Dorsolateral prefrontal cortex (tissue), 122 donors: ENCODE measurements at places on chromosomes 12 and 14.

- DNase-seq, result no peak
These were observed 117.6 kb downstream of the CMAS start for GRCh38 chr12:22163594-22163993.

- no peak for DNase-seq
These were observed 10.7 kb downstream of the TRMT5 start for GRCh38 chr14:60970146-60970545.

- no peak for DNase-seq
These were observed 290.6 kb upstream of the OR4E1 start for GRCh38 chr14:21964180-21964579.

GRCh38 chr12:68805592-68806120, 2.3 kb upstream of the MDM2 start:
- DNase-seq, result no peak

DNA sequence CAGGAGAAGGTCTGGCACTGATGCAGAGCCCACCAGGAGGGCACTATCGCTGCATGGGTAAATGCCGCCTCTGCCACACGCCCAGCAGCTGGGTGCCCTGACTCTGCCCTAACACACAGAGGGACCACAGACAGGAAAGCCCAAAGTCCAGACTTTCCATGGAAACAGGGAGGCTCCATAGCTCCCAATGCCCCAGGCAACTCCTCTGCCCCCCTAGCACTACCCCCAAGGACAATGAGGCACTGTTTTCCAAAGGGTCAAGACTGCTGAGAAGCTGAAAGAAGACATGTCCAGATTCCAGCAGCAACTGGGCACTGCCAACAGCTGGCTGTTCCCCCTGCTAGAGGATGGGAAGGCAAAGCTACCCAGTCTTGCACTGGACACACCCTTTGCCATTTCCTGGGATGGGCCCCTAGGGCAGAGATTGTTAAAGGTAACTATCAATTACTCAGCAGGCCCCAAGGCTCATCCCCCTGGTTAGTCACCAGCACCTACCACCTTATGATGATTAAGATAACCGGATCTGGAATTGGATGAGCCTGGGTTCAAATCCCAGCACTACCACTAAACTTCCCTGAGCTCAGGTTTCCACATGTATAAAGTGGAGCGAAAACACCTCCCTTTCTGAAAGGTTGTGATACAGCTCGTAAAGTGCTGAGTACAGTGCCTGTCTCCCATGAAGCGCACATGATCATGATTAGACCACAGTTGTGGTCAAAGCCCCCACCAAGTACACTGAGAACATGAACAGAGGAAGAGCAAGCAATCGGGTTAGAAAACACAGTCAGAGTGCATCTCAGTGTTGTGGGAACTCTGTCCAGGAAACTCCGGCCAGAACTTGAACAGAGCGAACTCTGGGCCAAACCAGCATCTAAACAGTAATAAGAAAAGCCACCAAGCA, 3.3 kb downstream of the PXN start:
- DNase-seq, result no peak

- DNase-seq, result no peak
These were observed 694.0 kb upstream of the USP15 start for GRCh38 chr12:61566183-61566582.

- DNase-seq, result no peak
These were observed 81.9 kb downstream of the ESRRB start for GRCh38 chr14:76457841-76458240.

DNA sequence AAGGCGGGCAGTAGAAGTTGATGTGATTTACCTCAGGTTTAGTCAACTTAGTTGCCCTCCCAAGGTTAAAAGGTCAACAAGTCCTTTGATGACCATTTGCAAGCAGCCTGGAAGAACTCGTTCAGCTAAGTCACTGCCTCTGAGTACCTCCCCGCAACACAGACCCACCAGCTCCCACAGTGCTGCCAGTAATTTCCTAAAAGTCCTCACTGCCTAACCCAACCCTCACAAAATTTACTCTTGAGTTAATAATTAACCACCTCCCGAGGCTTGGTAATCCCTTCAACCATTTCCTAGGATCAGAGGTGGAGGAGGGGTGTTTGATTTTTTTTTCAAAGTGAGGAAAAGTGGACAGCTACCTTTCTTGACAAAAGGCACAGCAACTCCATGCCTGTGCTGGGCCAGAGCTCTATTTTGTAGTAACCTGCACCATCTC, 55.8 kb downstream of the MAP3K9 start:
- no peak for DNase-seq

DNA sequence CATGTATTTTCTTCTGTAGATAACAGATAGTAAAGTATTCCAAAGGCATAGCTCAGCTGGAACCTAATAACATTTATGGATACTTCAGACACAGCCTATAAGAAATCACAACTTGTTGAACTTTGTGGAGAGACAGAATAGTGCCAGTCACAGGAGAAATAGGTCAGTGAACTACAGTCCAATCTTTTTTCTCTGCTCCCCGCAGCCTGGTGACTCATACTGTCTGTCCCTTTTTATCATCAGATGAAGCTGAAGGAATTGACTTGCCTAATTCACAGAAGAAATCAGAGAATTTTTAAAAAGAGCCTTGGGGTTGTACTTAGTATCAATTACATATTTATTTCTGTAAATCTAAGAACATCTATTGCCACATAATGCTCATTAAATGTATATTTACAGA, 222.3 kb downstream of the ALG10 start:
- DNase-seq, result no peak

GRCh38 chr14:43258396-43258795, 1248.7 kb downstream of the FSCB start:
- no peak for DNase-seq

DNA sequence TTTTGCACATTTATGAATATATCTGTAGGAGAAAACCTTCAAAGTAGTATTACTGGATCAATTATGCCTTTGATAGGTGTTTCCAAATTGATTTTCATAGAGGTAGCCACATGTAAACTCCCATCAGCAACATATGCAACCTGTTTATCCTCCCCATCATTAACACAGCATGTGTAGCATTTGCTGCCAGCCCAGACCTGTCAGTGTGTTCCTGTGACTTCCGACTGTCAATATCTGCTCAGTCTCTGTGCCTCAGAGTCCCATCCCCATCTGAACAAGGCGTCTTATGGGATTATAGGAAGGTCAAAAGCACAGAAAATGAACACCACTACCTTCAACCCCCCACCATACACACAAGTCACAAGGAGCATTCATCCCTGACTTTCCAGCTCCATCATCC, 9.5 kb upstream of the CAPRIN2 start:
- no peak for DNase-seq

DNA sequence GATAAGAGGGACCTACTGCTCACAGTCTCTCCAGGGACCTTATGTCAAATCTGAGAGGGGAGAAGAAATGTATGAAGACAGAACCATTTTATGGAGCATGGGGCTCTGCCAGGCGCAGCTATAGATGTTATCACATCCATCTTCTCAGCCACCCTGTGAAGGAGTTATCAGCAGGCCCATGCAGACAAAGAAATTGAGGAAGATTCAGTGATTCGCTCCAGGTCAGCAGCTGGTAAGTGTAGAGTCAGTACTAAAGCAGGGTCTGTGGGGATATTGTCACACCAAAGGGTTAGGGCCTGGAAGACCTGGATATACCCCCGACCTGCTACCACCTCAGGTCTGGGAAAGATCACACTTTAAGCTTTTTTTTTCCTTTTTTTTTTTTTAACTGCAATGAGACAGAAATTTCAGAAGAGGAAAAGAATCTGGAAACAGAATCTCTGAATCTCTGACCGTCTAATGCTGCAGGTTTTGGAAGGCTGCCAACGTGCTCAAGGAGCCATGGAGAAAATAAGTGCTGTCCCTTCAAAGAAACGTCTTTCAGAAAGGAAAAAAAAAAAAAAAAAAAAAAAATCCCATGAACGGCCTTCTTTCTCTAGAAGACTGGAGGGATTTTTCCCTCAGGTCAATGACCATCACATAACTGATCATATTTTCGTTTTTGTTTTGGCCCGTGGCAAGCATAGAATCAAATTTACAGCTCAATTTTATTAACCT, 73.3 kb upstream of the PLEKHG7 start:
- DNase-seq, result no peak

DNA sequence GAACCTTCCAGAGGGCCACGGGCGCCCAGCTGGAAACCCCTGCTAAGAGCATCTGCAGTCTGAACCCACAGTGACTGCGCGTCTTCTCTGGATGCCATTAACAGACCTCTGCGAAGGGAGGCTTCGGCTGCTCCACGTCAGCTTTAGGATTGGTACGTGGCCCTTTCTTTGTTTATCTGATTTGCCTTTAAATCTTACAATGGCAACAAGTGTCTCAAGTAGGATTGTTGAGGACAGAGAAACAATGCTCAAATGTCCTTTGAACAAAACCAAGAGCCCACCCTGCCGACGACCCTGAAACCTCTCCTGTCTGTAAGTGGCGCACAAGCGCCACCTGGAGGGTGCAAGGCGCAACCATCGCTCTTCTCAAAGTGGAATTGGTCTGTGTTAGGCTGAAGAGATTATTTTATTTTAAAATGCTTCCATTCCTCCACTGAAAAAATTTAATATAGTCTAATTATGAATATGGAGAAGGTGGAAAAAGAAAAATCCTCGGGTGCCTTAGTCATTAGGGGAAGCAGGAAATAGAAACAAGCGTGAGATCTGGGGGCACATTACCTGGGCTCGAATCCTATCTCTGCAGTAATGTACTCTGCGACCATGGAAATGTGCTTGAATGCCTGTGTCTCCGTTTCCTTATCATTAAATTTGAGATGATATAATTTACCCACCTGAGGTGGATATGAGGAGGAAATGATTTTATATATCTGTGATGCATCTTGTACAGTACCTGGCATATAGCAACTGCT, 82.6 kb upstream of the PTPRB start:
- peak; percentile 45 for DNase-seq

- DNase-seq, result no peak
These were observed 41.9 kb downstream of the SLC6A12 start for GRCh38 chr12:171743-172676.

GRCh38 chr14:76564471-76565422, 188.8 kb downstream of the ESRRB start:
- no peak for DNase-seq

- DNase-seq, result no peak
These were observed 39.5 kb upstream of the DUSP6 start for GRCh38 chr12:89391726-89392336.

- no peak for DNase-seq
These were observed 60.5 kb downstream of the ERGIC2 start for GRCh38 chr12:29320295-29321085.

DNA sequence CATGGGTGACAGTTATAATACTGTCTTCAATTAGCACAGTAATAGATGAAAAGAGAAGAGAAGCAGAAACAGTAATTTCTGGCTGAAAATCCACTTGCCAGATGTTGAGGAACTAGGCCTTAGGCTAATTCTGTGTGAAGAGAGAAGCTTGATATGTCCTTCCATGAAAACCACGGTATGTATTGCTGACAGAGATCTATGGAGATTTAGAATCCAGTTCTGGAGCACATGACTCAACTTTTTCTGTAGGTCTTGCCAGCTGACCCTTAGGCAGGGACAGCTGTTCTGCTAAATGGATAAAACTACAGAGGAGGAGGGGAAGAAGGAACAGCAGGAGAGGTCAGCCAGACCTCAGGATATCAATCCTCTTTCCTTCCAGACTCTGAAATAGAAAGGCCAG, 211.5 kb downstream of the PRKD1 start:
- DNase-seq, result no peak

DNA sequence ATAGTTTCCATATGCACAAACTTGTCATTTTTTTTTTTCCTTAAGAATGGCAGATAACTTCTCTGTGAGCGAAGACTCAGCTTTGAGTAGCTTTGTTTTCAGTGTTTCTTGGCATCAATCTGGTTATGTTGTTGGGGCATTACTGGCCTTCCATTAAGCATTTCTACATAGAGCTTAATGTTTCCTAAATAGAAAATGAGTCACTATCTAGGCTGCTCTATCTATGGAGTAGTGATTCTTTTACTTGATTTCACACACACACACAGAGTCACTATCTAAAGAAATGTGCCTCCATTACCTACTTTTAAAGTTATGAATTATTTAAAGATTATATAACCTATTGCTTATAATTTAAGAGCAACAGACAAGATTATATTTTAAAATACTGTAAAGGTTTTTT, 53.9 kb downstream of the TMEM260 start:
- DNase-seq, result no peak

DNA sequence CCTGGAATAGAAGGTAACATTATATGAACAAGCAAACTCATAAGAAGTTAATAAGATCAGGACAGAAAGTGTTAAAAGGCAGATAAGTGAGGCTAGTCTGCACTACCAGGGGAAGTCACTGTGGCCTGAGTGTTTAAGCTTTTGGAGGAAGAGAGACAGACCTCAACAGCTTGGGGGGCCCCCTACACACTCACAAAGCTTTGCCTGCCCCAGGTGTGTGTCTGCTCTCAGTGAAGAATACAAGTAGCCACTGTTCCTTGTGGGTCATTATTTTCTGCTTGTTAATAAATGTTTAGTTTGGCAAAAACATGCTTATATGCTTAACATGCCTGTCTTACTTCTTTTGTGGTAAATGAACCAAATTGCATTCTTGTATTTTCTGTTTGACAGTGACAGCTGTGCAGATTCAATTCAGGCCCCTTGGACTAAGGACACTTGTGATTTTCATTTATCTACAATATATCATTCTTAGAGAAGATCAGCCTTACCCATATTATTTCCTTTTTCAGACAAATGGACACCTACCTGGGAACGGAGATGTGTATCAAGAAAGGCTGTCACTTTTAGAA, 50.7 kb upstream of the C12orf71 start:
- no peak for DNase-seq

DNA sequence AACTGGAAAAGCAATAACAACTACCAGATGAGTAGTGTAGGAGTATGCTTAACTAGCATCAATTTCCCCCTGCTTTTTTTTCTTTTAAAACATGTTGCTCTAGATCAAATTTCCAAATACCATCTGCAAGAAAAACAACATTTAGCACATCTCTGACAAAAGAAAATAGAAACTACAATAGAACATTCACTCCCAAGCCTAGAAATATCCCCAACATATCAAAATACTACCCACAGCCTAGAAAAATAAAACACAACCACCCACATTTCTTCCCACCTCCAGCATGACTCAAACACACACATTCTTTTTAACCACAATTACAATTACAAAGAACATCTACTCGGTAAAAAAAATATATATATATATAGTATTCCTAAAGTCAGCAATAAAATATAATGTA, 120.0 kb downstream of the PPFIA2 start:
- DNase-seq, result no peak

GRCh38 chr14:97107760-97108159, 310.6 kb downstream of the VRK1 start:
- no peak for DNase-seq

- DNase-seq, result no peak
These were observed 557 bp downstream of the COPS7A start for GRCh38 chr12:6724409-6724797.

GRCh38 chr12:53006810-53007309, 604 bp downstream of the EIF4B start:
- DNase-seq, result peak; percentile 62
